ENCODE measurements at places on chromosomes 1 and 21.

DNA sequence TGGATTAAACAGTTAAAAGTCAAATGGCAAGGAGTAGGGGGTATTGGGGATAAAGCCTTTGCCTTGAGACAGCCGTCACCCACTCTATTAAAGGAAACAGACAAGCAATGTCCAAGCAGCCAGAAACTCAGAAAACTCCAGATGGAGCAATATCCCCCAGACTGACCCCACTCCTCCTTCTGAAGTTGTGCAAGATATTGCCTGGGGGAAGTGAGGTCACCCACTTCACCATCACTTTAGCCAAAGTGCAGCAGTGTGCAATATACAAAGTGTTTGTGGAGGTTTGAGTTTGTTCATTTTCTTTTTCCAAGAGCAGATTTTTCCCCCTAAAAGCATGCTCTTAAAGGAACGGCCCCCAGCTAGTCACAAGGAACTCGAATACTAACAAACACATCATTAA is 125.1 kb downstream of the ETS2 start:
- no peak for DNase-seq

GRCh38 chr1:62467092-62467491 is 30.2 kb downstream of the USP1 start:
- DNase-seq: no peak

DNA sequence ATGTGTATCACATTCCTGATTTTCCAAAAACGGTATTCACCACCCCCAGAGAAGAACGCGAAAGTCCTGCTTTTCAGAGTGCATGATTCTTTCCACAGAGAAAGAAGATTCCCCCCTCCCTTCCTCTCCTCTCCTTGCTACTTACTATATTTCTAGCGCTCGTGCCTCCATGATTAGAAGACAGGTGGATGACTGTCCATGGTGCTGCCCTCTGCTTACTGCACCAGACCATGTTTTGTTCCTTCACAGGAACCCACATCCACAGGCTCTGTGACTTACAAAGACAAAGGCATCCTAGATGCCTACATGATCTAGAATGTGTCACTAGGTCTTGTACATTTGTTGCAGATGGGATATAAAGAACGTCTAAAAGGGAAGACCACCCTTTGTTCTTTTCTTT is 49.1 kb upstream of the ZNF648 start:
- no peak for DNase-seq

DNA sequence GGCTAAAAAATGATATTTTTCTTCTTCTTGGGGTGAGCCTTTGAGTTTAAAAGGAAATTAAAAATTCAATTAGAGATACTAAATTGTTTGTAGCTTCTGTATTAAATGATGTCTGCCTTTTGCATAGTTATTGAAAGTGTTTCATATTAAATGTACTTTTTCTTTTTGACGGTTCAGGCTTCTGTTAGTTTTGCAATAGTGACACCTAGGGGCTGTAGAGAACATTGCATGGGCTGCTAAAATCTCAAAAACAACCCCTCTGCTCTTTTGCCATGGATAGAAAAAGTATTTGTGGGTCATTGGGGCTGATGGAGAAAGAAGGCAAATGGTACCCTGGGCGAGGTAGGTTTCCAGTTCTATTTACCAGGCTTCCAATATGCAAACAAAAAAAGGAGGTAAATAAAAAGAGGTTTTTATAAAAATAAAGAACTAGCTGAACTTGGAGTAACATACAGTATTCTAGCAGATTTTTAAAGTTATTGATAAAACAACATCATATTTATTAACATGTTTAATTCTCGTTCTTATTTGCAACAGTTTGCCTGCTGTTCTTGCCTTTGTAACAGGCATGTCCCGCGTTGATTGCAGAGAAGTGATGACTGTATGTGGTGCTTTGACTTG is 115.4 kb upstream of the HOOK1 start:
- peak; percentile 23 for DNase-seq

- DNase-seq: no peak
Observed at GRCh38 chr1:173356191-173356762, 120.9 kb upstream of the PRDX6 start.

GRCh38 chr1:56425494-56426037 is 153.8 kb downstream of the PLPP3 start:
- no peak for DNase-seq

- DNase-seq: no peak
Observed at GRCh38 chr1:197327776-197328364, 59.8 kb downstream of the CRB1 start.

GRCh38 chr1:221706191-221706590 is 35.7 kb downstream of the DUSP10 start:
- no peak for DNase-seq

- no peak for DNase-seq
Observed at GRCh38 chr1:66576645-66577044, 42.7 kb downstream of the SGIP1 start.

- DNase-seq: no peak
Observed at GRCh38 chr1:77347646-77348045, 65.8 kb downstream of the AK5 start.

DNA sequence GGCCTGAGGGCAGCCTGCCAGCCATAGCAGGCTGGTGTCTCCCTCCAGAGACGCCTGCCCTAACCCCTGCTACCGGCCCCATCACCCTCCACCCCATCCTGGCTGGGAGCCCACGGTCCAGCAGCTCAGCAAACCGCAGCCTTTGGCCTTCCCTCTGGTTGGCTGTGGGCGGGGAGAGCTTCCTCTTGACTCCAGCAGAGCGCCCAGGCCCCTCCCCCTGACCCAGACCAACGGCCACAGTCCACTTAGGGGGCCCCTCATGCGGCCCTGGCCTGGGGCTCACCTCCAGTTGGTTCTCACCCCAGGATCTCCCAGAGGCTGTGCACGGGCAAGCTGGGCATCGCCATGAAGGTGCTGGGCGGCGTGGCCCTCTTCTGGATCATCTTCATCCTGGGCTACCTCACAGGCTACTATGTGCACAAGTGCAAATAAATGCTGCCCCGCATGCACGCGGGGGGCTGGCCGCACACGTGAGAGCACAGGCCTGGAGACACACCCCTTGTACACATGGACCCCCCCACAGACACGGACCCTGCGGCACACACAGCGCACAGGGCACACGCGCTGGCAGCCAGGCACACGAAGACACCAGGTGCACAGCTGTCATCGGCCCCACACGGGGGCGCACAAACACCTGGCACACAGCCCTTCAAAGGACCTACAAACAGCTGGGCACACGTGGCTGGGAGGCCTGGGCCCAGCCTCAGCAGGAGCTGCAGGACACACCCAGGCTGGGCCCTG is 3.1 kb downstream of the SMIM1 start:
- peak; percentile 88 for DNase-seq

GRCh38 chr1:55869065-55869464 is 653.9 kb upstream of the USP24 start:
- DNase-seq: no peak

- no peak for DNase-seq
Observed at GRCh38 chr1:37130221-37130948, 96.1 kb upstream of the GRIK3 start.

DNA sequence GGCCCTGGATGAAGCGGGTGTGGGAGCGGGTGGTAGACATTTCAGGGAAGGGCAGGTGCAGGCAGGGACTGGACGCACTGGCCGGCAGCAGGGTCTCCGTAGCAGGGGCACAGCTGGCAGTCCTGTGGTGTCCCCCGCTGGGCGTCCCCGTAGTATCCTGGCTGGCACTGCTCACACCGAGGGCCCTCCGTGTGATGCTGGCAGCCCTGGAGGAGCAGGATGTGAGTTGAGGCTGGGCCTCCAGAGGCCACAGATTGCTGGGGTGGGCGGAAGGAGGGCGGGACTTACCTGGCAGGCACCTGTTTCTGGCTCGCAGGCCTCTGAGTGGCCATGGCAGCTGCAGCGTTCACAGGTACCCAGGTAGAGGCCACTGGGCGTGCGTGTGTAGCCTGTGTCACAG is 62.3 kb downstream of the LDLRAD2 start:
- DNase-seq: no peak

DNA sequence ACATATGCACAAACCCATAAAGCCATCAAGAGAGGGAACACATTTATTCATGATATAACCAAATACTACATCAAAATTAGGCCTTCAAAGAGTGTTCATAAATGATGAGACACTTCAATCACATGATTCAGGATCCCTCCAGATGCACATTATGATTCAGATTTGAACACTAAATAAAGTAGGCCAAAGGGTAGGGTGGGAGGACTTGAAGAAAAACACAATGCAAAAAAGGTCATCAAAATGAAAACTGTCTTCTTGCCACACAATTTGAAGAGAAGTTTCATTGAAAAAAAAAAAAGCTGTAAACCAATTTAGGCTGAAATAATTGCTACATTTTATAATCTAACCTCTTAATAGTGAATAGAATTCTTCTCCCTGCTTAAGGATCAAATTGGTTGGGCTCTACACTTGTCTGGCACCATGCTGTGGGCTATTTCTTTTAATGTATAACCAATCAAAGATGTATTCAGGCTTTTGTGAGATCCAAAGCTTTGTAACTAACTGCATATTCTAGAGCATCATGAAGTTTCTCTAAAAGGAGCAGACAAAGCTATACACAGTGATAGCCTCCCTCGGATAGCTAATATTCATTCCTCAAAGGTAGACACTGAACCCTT is 58.1 kb downstream of the ZSWIM5 start:
- no peak for DNase-seq

GRCh38 chr1:202105571-202106339 is 17.0 kb upstream of the GPR37L1 start:
- DNase-seq: peak; percentile 91

- DNase-seq: no peak
Observed at GRCh38 chr1:179824265-179824664, 53.3 kb downstream of the TOR1AIP2 start.

DNA sequence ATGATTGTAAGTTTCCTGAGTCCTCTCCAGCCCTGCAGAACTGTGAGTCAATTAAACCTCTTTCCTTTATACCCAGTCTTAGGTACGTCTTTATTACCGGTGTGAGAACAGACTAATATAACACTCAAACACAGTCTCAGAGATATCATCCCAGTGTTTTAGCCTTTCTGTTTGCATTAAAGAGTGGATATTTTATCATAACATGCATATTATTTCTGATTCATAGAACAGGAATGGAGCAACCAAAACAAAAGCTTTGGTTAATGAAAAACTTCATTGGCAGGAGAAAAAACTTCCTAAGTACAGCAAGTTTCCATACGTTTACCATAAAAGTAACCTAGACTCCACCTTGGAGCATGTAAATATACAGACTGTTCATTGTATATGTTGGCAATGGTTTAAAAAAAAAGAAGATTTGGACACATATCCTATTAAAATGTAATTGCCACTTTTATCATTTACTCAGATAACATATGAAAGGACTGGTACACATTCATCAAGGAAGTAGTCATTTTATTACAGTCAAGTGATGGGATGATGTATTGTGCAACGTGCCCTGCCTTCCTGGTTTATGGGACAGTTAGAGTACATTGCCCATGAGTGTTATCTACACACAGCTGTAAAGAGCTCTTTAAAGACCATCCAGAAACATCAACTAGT is 144.8 kb downstream of the ETS2 start:
- no peak for DNase-seq

DNA sequence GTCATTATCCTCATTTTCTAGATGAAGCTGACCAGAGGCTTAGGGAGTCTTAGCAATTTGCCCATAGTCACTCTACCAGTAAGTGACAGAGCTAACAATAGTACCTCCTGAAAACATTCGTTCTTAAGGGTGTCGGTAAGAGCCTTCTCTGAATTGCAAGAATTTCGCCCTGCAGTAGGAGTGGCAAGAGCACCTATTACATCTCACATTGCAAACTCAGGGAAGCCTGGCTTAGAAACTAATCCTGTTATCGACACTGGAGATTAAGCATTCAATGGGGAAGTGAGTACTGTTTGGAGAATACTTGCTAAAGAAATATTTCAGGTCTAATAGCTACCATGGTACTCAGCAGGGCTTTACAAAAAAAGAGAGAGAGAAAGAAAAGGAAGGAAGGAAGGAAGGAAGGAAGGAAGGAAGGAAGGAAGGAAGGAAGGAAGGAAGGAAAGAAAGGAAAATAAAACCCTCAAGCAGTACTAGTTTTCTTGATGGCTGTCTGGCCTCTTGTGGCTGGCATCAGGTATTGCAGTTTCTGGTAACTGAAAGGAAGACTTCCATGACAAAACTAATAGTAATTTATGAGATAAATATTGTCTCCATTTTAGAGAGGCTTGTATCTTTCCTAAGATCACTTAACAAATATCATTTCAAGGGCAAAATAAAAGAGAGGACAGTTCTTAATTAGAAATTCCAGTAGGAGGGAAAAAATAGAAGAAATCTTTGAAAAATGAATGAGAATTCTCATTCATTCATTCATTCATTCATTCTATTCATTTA is 10.4 kb downstream of the C1orf226 start:
- DNase-seq: peak; percentile 31

DNA sequence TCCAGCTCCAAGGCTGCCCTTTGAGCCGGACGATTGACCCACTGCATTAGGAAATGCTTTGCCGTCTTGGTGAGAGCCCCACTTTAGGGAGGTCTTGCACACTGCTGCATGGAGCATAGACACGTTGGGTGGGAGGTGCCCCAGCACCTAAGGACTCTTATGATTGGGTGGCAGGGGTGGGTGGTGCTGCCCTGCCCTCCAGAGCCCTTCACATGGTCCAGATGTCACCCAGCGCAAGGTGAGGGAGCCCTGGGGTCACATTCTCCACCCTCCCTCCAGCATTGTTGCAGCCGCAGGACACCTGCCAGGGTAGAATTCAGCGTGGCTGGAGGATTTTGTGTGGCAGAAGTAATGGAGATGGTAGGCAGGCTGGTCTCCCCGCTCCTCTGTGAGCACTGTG is 137.4 kb upstream of the COL6A1 start:
- no peak for DNase-seq

GRCh38 chr1:25216123-25216522 is 16.2 kb downstream of the SYF2 start:
- no peak for DNase-seq

GRCh38 chr1:48093147-48093546 is 96.0 kb upstream of the TRABD2B start:
- DNase-seq: no peak

DNA sequence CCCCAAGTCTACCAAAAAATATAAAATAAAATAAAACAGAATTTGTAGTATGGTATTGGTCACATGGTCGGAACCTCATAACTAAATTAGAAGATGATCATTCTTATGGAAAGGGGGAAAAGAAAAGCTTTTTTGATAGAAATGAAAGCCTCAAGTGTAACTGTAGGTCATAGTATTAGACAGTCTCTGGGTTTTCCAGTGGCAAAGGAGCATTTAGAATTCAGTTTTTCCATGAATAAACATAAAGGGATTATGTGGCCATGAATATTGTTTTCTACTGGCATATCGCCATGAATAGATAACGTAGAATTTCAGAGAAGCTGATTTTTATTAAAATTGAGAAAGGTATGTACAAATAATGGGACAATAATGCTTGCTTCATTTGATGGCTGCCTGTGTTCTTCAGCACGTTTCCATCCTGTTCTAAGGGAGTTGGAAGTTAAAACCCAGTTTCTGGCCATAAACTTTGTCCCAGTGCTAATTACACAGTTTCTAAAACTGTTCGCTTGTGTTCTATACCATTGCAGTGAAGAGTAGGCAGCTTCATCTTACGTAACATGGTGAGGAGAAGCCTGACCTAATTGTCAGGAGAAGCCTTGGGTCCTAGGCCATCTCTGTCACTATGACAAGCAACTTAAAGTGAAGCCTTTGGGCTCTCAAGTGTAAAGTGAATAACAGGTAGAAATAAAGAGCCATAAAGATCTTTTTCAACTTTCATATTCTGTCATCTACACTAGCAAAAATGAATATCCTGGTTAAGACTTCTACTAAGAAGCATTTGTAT is 70.5 kb upstream of the PGD start:
- no peak for DNase-seq

- peak; percentile 72 for DNase-seq
Observed at GRCh38 chr1:154352581-154353459, 27.5 kb downstream of the ATP8B2 start.

Data from hematopoietic multipotent progenitor cell treated with erythropoietin and hydrocortisone succinate and interleukin-3 and kit ligand, for 17 days (in vitro differentiated cells).